Calu3 (cell line): ENCODE measurements at places on chromosomes 2 and 18. TPM values are rescaled to one million over a fixed set of nuclear protein-coding genes. Genes with fewer than 3 reads are reported as not detected.
A peak's percentile ranks its signal among the peaks of the same experiment; 100 is the strongest.

DNA sequence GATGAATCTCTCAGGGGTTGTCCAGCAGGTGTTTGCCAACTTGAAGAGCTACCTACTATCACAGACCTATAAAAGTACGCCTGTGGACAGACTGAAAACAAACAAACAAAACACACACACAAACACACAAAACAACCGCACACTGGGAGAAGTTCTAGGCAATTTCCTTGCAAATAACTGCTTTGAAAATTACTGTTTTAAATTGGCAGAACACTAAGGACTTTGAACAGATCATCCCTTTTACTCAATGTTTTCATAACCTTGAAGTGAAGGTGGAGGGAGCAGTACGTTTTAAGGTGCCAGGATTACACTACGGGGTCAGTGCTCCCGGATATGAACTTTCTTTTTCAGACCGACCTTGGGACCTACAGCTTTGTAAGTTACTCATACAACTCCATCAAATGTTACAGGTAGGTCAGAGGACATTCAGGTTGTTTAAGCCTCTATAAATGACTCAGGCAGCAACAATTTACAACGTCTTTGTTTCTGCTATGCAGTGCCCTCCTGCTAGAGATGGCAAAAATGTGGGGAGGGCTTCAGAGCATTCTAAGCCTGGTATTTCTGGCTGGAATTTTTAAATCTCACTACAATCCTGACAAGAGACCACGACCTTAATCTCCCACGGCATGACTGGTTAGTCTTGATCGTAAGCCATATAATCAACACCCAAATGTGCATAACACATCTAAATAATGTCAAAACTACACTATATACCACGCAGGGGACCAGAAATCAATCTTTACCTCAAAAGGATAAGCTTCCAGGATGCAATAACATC lies 1.4 kb upstream of the SLC20A1 start:
- H3K27me3 ChIP-seq, result no peaks in the 10 kb centered on the region
- H3K36me3 ChIP-seq, result peaks cover 59% of the 10 kb centered on the region
- peak overlapping the region; percentile 95 for H3K27ac ChIP-seq
- H3K4me3 ChIP-seq, result peak overlapping the region; percentile 88
- peak; percentile 20 for DNase-seq

The NXPH2 gene
- 1.3 and 3.1 TPM in 2 replicates for total RNA-seq

DNA sequence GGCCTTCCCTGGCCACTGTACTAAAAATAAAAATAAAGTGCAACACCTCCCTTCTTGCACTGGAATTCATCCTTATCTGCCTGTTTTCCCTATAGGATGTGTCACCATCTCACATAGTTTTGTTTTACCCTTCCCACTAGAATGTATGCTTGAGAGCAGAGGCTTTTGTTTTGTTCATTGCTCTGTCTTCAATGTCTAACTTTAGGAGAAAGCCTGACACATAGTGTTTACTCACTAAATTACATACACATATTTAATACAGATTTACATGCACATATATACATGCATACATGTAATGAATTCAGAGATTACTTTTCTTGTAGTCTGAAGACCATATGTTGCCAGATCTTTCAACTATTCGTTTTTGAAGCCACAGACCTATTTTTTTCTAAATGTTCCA lies 23.0 kb downstream of the CD302 start:
- H3K27me3 ChIP-seq, result no peaks in the 10 kb centered on the region
- DNase-seq, result no peak
- peaks cover 8% of the 10 kb centered on the region for H3K4me1 ChIP-seq
- H3K27ac ChIP-seq, result peak overlapping the region; percentile 39
- H3K4me3 ChIP-seq, result no peak overlapping the region
- H3K36me3 ChIP-seq, result peaks cover 57% of the 10 kb centered on the region

The NEU2 gene
- total RNA-seq, result not detected in 2 replicates

The INHBB gene
- total RNA-seq, result not detected in 2 replicates

- DNase-seq, result no peak
- no peak overlapping the region for H3K4me3 ChIP-seq
- no peak overlapping the region for H3K27ac ChIP-seq
- H3K36me3 ChIP-seq, result no peaks in the 10 kb centered on the region
- H3K4me1 ChIP-seq, result no peaks in the 10 kb centered on the region
- peaks cover 15% of the 10 kb centered on the region for H3K27me3 ChIP-seq
Observed at GRCh38 chr2:240211598-240212424, 71.4 kb upstream of the OTOS start.

The MROH2A gene
- total RNA-seq, result 0.33 and 0.76 TPM in 2 replicates

The RAX gene
- total RNA-seq, result not detected in 2 replicates

The TPO gene
- not detected in 2 replicates for total RNA-seq

DNA sequence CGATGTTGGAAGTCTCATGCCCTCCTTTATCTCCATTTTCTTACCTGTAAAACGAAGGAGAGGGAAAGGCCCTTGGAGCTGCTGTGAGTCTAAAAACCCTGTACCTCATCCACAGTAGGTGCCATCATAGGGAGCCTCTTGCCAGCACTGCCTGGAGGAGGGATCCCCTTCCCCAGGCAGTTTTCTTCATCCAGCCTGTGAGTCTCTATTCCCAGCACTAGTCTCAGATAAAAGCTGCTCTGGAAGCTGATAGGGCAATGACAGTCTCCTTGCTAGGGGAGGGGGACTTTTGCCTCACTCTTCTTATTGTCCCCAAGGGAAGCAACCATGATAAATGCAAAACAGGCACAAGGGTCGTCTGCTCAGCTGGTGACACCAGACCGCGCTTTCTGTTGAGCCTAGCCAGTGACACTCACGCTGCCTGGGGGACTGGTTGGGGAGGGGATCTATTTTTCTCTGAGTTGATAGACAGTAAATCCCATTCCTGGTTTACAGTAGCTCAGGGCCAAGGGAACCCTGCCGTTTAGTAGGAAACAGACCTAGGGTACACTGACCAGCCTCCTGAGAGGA lies 139.5 kb upstream of the NABP1 start:
- no peak overlapping the region for H3K27ac ChIP-seq
- no peak for DNase-seq
- H3K4me1 ChIP-seq, result no peaks in the 10 kb centered on the region
- H3K36me3 ChIP-seq, result no peaks in the 10 kb centered on the region

GRCh38 chr2:9649261-9649660 lies 18.5 kb upstream of the YWHAQ start:
- H3K4me3 ChIP-seq, result no peak overlapping the region
- DNase-seq, result no peak
- peaks cover 13% of the 10 kb centered on the region for H3K4me1 ChIP-seq
- no peak overlapping the region for H3K27ac ChIP-seq
